ENCODE measurements at places on chromosomes 11 and 22.

GRCh38 chr11:133697161-133697560, 148.2 kb downstream of the SPATA19 start:
- DNase-seq, result no peak

- no peak for DNase-seq
These were observed 59.9 kb upstream of the FGF3 start for GRCh38 chr11:69878927-69879728.

DNA sequence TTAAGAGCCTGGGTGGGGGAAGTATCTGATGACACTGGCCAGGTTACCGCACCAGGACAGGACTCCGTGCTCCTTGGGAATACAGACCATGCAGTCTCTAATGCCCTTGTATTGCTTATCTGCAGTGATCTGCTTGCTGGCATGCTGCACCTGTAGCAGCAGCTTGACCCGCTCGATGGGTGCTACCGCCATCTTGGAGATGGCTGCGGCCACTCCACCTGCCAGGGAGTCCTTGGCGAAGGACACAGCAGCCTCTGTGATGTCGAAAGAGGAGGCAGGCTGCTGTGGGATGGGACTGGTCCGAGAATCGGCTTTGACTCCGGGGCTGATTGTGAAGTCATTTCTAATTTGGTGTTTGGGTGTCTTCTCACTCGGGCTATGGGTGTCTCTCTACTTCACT, 3.1 kb downstream of the WBP2NL start:
- no peak for DNase-seq

DNA sequence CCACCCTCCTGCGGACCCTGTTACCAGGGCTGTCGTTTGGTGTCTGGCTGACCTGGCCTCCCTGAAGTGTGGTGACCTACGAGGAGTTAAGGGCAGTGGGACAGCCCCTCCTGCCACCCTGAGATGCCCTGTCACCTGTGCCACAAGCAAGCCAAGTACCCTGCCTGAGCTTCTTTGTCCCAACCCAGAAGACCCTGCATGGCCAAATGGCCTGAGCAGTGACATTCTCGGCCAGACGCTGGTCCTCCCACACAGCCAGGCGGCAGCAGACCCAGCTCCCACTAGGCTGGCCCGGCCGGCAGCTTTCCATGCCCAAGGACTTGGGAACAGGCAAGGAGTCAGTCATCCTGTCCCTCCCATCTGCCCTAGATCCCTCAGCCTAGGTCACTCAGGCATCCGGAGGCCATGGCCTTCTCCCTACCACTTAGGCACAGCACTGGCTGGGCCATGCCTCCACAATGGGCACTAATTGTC, 7.6 kb downstream of the ARVCF start:
- no peak for DNase-seq

DNA sequence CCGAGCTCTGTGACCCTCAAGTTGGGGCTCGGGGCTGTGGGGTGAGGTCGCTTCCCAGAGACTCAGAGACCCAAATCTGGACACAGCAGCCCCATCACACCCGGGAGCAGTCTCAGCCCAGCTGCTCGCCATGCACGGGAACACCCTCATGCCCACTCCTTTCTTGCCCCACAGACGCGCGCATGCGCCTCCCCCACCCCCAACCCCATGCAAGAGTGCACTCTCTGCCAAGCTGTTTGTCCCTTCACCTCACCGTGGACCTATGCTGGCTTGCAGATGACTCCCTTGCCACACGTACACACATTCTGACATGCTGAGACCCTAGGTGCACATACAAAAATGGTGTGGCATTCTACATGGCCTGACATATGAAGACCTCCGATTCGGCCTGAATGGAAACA, 478 bp upstream of the CD248 start:
- no peak for DNase-seq

DNA sequence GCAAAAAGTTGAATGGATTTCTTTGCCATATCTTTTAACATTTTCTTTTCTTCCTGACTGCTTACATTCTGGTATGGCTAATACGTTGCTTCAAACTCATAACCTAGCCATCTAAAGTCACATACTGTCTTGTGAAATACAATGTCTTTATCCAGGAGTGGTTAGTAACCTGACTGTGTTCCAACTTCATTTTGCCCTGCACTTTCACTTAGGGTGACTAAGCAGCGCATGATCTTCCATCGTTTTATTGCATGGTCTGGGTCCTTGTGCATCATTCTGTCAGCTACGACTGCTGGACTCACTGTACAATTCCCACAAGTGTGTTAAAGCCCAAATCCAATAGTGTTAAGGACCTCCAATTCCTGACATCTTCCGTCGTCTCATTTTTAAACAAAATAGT, 403.2 kb downstream of the NTM start:
- DNase-seq, result no peak

Measured in stimulated activated CD4-positive, alpha-beta T cell treated with anti-CD3 and anti-CD28 coated beads, TNF-alpha, amount 100 ng/mL, for 48 hours (primary cell).